Lower lobe of right lung (tissue), 2 donors: ENCODE measurements at places on chromosomes 12 and 14. TPM values are rescaled to one million over a fixed set of nuclear protein-coding genes. Genes with fewer than 3 reads are reported as not detected.

GRCh38 chr12:114580306-114580705, 103.7 kb downstream of the TBX3 start:
- no peak for DNase-seq

RAD9B gene
- 1.1 TPM for total RNA-seq

GRCh38 chr14:51511265-51511664, 140.4 kb upstream of the FRMD6 start:
- no peak for DNase-seq

- no peak for DNase-seq
Measured at GRCh38 chr14:101460986-101461750, 100.1 kb upstream of the DIO3 start.

GNG2 gene
- total RNA-seq, result 23.8 TPM

GRCh38 chr14:47186486-47186885, 488.9 kb downstream of the MDGA2 start:
- no peak for DNase-seq

GRCh38 chr14:67151082-67151666, 38.1 kb upstream of the GARIN2 start:
- DNase-seq, result no peak

PTGES3 gene
- total RNA-seq, result 198 TPM

DNA sequence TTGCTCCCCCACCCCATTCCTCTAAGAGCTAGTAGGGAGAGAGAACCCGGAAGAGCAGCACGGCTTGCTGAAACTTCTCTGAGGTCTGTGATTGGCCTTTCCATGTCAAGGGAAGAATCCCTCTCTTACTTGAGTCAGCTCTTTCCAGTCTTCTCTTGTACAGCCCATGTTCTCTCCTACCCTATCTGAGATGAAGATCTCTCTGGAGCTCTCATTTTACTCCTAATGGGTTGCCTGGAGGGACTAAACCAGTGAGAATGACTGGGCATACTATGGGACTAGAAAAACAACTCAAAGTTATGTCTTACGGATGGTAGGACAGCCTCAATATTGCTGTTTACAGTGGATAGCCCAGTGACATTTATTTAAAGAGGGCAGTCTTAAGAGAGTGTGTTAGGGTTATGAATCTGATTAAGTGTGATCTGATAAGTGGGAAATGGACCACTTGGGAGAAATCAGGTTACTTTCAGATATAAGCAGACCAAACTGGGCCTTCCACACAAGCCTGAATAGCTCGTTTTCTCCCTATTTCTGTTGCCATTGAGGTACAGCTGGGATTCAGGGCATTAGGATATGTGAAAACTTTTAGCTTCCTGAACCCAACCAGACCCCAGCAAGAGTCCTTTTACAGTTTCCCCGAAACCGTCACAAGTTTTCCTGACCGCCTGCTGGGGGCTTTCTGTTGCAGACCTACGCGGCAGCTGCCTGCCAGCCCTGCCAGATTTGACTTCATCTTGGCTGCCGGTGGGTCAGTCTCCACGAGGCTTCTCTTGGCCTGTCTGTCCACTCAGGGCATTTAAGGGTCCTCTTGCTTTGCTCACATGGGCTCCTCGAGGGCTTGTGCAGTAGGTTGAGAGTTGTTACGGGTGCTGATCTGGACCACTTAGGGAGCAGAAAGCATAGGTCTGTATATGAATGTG, 16.9 kb downstream of the ETV6 start:
- DNase-seq, result no peak

GRCh38 chr12:95790917-95791849, 619 bp upstream of the NTN4 start:
- peak; percentile 59 for DNase-seq

DNA sequence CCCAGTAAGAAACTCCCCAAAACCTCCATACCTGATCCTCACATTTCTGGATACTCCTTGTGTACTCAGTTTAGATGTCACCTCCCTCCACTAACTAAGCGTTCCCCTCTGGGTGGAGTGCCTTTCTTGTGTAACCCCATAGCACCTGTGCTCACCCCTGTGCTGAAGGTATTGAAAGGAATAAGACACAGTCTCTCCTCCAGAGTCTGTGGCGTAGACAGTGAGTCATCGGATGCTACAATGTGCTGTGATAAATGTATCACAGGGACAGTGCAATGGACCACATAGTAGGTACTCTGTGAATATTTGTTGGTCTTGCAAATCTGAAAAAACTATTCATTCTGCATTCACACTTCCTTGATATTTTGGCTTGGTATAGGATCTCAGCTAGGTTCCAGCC, 30.8 kb downstream of the TSPAN9 start:
- no peak for DNase-seq

DNA sequence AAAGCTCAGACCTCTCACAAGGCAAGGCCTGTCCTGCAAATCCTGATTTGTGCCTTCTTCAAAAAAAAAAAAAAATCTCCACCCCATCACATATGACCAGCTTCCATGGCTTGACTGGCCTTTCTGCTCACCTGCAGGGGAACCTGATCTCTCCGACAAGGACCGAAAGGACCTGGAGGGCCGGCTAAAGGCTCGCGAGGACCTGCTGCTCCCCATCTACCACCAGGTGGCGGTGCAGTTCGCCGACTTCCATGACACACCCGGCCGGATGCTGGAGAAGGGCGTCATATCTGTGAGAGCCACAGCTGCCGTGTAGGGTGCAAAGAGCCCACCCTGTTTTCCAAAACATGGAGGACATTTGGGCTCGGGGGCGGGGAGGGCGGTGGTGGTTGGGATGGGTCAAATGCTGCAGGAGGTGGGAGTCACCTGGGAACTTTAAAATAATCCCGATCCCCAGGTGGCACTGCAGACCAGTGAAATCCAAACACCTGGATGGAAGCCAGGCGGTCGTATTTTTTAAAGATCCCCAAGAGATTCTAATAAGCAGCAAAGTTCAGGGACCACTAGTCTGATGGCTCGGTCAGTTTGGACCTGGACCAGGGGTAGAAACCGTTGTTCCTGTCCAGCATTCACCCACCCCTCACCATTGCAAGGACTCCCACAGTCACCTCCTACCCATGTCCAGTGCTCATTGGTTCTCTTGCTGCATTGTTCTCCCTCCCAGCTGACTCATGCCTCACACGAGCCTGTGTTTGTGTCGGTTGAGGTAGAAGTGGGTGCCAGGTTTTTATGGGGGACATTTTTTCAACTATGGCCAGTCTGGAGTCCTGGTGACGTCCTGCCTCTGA, 44.8 kb downstream of the FOXN4 start:
- peak; percentile 74 for DNase-seq

- DNase-seq, result no peak
Measured at GRCh38 chr12:40158592-40159111, 52.8 kb upstream of the SLC2A13 start.

- no peak for DNase-seq
Measured at GRCh38 chr12:85642288-85642687, 193.9 kb downstream of the RASSF9 start.

SCNN1A gene
- total RNA-seq, result 156 TPM

RECQL gene
- total RNA-seq, result 30.0 TPM

- DNase-seq, result no peak
Measured at GRCh38 chr12:109150124-109150640, 33.8 kb downstream of the ACACB start.

OR6C2 gene
- not detected for total RNA-seq

DNA sequence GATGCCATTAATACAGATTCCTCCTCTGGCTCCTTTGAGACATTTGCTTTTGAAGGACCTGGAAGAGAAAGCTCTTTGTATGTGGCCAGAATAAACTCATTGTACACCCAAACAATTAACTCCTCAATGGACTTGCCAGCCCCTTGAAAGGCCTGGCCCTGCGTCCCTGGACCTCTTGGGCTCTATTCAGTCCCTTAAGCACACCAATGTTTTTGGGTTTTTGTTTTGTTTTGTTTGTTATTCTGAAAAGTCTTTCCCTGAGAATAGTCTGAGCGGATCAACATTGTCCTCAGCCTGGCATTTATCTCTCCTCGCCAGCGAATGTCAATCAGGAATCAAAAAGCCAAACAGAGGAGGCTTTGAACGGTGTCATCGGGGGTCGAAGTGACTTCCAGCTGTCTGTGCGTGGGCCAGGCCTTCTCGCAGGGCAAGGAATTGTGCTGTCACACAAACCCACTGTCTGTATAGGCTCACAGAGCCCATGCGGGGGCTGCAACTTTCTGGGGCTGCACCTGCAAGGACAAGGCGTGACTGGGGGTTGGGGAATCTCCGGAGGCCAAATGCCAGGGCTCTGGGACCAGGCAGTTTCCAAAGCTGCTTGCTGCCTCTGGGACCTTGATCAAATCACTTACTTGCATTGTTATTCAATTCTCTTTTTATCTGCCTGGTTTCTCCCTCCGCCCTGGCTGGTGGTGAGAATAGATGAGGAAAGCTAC, 108.3 kb downstream of the SMOC1 start:
- no peak for DNase-seq

- DNase-seq, result no peak
Measured at GRCh38 chr12:68821357-68822188, 13.6 kb downstream of the MDM2 start.

DNA sequence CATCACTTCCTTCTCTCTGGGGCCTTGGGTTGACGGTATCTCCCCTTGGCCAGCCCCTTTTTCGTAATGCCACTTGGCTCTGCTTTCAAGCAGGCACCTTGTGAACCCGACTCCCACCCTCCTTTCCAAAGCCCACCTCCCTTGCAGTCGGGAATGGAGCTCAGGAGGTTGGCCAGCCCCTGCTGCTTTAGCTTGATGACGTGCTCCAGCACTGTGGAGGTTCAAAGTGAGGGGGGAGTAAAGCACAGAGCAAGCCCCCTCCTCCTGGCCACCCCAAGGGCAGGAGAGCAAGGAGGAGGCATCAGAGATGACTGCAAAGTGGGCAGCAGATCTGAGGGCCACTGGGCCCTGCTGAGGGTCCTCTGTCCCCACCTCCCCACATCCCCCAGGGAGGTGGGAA, 103.4 kb downstream of the ZFP36L1 start:
- DNase-seq, result no peak

DNA sequence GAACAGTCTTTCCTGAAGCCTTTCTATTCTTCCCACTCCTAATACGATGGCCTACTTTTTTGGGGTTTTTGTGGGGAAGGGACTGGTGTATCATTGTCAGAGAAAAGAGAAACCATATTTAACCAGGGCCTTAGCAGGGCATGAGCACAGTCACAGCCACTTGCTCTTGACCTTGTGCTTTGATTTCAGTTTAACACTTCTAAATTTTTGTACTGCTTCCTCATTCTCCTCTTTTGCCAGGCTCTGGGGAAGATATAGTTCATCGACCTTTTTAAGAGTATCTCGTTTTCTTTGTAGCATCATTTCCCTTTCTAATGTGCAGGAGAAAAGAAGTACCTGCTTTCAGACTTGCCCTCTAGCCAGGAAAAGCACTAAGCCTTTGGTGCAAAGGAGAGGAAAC, 2.2 kb downstream of the ZBTB1 start:
- DNase-seq, result no peak

DNA sequence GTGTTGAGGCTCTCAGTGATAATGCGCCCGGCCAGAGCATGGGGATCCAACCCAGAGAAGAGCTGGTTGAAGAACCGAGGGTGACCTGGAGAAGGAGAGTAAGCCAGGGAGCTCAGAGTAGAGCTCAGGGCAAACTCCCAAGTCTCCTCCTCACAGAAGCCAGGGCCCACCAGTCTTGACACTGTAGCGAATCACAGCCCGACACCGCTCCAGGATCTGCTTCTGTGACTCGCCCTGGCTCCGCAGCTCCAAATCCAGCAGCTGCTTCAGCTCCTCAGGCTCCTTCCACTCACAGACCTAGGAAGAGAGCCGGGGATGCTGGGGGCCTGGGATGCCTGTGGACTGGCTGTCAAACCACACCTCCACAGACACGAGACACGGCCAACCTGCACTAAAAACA, 8.2 kb upstream of the ZNF740 start:
- DNase-seq, result no peak

- no peak for DNase-seq
Measured at GRCh38 chr14:29242755-29243754, 476.5 kb downstream of the FOXG1 start.

DNA sequence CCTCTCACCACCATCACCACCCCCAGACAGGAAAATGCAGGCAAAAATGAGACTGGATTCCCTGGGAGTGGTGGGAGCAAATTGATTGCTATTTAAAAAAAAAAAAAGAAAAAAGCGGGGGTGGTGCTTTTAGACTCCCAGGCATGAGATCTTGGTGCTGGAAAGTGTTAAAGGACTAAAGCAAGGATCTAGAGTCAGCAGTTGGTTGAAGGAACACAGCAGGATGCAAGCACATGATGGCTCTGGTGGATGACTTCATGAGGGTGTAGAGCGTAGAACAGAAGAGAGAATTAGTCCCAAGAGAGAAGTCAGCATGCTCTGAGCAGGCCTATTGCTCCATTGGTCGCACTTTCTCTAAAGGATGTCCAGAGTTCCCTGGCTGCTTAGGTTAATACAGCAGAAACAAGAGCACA, 183.8 kb upstream of the HMGA2 start:
- DNase-seq, result no peak

NINJ2 gene
- 18.1 TPM for total RNA-seq

- no peak for DNase-seq
Measured at GRCh38 chr14:67186789-67187584, 2.3 kb upstream of the GARIN2 start.

CAPS2 gene
- 12.1 TPM for total RNA-seq

GRCh38 chr12:92185052-92185451, 39.4 kb upstream of the BTG1 start:
- DNase-seq, result no peak

CAMKK2 gene
- 40.4 TPM for total RNA-seq

GRCh38 chr12:108778053-108778452, 46.7 kb upstream of the CORO1C start:
- no peak for DNase-seq

OR6C75 gene
- total RNA-seq, result not detected

GRCh38 chr12:118418385-118419057, 42.2 kb downstream of the SUDS3 start:
- no peak for DNase-seq

DNA sequence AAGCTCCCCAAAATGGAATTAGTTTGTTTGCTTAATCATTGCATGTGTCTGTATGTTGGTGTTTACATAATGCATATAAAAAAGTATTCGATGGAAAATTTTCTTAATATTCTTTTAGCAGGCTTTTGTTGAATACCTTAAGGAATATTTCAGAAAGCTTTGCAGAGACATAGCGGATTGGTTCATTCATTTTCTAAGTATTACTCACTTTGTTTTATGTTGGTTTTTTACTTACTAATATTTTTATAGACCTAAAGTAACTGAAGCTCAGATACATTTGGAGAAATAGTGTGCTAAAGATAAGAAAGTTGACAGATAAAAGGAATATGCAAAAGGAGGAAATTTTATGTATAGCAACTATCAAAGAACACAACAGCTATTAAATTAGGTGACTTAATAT, 191.0 kb downstream of the ERC1 start:
- DNase-seq, result no peak

GRCh38 chr12:95608252-95609033, 57.2 kb upstream of the USP44 start:
- peak; percentile 82 for DNase-seq

- no peak for DNase-seq
Measured at GRCh38 chr12:124035163-124035562, 62.1 kb downstream of the ZNF664 start.

FAM181A gene
- total RNA-seq, result 6.4 TPM

KLRF1 gene
- total RNA-seq, result 4.1 TPM

DNA sequence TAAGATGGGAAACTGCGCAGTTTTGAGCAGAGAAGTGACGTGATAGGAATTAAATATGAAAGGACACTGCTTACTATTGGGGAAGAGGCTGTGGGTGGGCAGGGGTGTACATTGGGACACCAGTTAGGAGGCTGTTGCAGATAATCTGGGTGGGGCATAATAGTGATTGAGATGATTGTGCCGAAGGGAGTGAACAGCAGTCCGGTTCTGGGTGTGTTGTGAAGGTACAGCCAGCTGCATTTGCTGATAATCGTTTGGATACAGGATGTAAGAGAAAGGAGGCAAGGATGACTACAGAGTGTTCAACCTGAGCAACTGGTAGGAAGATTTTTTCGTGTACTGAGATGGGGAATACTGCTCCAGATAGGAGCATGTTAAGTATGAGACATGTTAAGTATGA, 205.2 kb upstream of the NEDD1 start:
- DNase-seq, result no peak
